ENCODE measurements at places on chromosomes 2 and 18.

DNA sequence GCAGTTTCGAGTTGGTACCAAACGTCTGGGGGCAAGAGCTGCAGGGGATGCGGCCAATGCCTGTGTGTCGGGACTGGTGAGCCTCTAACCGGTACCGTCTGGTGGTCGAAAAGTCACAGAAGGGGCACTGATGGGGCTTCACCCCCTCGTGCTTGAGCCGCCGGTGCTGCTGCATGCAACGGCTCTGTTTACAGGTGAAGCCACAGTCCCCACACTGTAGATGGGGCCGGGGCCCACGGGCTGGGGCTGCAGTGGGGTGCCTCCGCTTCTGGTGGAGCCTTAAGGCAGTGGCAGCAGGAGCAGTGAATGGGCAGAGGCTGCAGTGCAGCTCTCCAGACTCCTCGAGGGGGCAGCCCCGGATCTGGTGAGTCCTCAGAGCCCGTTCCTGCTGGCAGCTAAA, 16.6 kb downstream of the ZNF142 start:
- DNase-seq = no peak

DNA sequence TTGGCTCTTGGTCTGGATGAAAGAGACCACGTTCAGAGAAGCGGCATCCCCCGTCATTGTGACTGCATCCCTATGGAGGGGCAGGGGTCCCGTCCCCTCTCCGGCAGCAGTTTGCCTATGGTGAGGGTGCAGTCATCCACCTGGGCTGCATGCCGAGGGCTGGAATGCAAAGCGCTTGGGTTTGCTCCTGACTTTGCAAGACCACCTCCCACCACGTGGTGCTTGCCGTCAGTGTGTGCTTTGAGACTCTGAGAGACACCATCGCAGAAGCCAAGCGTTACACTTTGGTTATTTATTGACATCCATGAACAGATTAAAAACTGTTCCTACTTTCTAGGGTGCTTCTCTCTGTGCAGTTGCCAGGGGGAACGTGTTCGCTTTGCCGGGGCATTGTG, 59.5 kb downstream of the SH3RF3 start:
- DNase-seq = no peak

- no peak for DNase-seq
These were observed 618.6 kb downstream of the ZEB2 start for GRCh38 chr2:143901185-143901842.

GRCh38 chr18:3710712-3711301, 260.8 kb downstream of the TGIF1 start:
- DNase-seq = no peak

DNA sequence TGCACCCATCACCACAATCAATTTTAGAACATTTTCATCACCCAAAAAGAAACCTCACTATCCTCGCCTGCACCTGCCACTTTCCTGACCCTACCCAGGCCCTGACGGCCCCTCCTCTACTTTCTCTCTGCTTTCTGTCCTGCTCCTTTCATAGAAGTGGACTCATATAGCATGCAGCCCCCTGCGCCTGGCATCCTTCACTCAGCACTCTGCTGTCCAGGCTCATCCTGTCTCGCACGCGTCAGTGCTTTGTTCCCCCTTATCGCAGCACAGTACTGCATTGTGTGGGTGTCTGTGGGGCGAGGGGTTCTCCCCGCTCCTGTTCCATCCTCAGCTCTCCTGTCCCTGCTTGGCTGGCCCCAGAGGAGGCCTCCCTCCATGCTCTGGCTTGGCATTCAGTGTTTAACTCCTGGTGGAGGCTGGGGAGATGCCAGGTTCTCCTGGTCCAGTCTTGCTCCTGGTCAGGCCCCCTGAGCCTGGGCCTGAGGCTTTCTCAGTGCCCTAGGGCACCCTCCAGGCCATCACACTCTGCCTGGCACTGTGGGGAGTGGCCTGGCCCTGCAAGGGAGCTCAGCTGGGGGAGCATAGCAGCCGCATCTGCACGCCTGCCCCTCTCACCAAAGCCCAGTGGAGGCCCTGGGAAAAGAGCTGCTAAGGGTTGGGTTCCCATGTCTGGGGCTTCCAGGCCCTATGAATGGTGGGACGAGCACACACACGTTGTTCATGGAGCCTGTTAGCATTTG, 6.6 kb upstream of the TUBB6 start:
- DNase-seq = no peak

All from caudate nucleus (tissue), 63 donors.